ENCODE measurements at places on chromosomes 1 and 21.

GRCh38 chr1:110875216-110875731 is 2.3 kb downstream of the CD53 start:
- no peak for DNase-seq

DNA sequence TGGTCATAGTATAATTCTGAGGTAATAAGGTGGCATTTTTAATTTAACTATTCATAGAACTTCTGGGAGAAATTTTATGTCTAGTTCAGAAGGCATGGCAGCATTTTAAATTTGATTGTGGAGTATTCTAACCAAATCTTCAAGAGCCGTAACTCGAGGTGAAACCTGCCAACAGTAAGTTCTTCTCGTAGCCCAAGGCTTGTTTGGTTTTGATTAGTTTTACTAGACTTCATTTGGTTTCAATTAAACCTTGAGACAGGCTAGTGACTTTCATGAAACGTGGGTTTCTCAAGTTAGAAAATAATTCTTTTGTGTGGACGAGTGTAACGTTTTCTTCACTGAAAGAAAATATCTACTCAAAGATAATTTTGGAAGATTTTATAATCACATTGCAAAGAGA is 395.5 kb downstream of the USP25 start:
- no peak for DNase-seq

DNA sequence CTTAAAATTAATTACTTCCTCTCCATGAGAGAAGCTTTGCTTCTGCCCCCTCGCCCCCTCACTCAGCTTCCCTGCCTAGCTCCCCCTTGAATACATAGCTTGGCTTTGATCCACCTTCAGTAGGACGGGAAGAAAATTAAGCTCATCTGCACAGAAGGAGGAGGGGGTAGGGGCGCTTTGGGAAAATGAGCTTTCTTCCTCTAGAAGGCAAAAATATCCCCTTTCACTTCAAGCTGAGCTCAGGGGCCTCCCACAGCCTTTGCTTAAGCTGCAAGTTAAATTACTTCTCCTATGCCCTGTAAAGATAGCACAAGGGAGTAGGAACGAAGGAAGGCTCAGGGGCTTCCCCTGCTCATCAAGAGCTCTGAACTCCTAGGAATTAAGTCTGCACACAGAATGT is 65.2 kb upstream of the GOLT1A start:
- DNase-seq, result no peak

- DNase-seq, result no peak
Observed at GRCh38 chr1:226956942-226957713, 17.0 kb downstream of the COQ8A start.

- no peak for DNase-seq
Observed at GRCh38 chr1:6802454-6802853, 17.2 kb downstream of the CAMTA1 start.

DNA sequence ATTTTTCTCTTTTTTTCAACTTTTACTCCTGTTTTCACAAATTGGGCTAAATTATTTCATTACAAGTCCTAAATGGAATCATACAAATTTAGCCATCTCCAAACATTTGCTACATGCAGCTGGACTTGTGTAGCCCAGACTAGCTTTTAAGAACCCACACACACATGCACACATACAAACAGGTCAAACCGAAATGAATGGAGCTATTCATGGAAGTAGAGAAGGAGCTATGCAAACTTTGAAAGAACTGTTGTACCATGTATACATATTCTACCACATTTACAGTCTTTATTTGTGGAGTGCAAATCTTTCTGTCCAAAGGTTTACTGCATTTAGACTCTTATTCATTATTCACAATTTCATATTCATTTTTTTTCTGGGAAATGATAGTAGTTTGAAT is 189.1 kb upstream of the RNPC3 start:
- DNase-seq, result no peak

DNA sequence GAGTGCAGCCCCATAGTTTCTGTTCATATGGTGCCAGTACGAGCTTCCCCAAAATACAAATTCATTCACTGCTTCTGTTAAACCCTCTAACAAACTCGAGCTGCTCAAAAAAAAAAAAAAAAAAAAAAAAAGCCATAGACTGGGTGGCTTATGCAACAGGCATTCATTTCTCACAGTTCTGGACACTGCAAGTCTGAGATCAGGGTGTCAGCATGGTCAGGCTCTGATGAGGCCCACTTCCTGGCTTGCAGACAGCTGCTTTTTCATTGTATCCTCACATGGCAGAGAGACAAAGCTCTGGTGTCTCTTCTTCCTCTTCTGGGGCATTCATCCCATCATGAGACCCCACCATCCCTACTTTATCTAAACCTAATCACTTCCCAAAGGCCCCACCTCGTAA is 121.6 kb downstream of the PTBP2 start:
- DNase-seq, result no peak

GRCh38 chr21:41895643-41896493 is 16.7 kb upstream of the PRDM15 start:
- no peak for DNase-seq

DNA sequence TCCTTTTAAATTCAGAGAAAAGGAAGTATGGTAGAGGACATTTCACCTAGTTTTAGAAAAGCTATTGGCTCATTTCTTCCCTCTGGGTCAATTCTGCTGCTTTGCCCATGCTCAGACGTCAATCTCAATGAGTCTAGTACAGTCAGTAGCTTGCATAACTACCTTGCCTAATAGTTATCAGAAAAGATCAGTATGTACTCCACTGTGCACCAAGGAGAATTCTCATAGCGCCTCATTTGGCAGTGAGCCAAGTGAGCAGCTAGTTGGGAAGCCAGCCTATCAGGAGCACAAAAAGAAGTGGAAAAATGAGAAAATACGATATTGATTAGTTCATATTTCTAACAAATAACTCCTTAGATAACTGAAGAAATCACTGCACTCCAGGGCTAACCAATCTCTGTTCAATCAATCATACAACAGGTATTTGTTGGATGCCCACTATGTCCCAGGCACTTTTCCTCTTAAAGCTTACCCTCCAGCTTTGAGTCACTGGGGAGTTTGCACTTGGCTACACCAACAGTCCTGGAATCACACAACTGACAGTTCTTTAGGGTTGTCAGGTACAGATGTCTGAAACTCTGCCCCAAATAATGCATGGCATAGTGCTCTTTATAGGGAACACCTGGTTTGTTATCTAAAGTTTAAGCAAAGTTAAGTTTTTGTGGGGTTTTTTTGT is 50.2 kb downstream of the PRDX6 start:
- DNase-seq, result no peak

- DNase-seq, result no peak
Observed at GRCh38 chr1:35470977-35471613, 86.1 kb downstream of the KIAA0319L start.

DNA sequence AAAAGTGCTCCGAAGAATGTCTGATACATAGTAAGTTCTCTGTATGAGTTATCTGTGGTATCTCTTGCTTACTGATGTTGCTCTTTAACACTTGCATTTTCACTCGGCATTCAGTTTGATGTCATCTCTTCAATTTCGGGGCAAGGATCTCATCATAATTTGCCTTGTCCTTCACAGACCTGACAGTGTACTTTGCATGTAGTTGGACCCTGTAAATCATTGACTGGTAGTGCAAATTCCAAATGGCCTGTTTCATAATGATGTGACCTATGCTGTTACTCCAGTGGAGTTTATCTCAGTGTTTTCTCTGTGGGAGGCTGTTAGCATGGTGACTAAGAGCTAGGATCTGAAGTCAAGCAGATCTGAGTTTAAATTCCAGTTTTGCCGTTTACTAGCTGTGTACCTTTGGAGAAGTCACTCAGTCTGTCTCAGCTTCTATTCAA is 34.2 kb upstream of the ABCD3 start:
- no peak for DNase-seq

GRCh38 chr1:184212649-184213314 is 161.3 kb downstream of the TSEN15 start:
- no peak for DNase-seq

DNA sequence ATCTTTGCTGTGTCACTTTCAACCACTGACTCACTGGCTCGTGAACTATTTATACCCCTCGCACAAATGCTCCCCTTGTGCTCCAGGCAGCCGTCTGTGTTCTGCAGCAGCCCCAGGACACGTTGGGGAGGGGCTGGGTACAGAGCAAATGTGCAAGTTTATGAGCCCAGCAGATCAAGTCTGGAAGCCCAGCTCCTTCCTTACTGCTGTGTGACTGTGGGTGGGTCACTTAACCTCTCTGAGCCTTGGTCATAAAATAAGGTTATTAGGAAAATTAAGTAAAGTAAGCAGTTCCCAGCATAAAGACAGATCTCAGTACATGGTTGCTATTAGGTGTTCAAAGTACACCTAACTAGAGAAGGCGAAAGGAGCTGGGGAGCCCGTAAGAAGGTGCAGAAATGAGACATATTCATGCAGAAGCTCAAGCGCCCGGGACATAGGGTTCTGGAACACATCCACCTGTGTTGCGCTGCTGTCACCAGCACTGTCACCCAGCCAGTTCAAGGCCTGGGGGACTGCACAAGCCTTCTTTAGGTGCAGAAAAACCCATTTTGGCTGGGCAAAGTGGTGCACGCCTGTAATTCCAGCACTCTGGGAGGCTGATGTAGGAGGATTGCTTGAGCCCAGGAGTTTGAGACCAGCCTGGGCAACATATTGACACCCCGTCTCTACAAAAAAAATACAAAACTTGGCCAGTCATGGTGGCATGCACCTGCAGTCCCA is 13.8 kb downstream of the EFHD2 start:
- no peak for DNase-seq

- DNase-seq, result no peak
Observed at GRCh38 chr1:55141295-55141893, 73.8 kb downstream of the USP24 start.

DNA sequence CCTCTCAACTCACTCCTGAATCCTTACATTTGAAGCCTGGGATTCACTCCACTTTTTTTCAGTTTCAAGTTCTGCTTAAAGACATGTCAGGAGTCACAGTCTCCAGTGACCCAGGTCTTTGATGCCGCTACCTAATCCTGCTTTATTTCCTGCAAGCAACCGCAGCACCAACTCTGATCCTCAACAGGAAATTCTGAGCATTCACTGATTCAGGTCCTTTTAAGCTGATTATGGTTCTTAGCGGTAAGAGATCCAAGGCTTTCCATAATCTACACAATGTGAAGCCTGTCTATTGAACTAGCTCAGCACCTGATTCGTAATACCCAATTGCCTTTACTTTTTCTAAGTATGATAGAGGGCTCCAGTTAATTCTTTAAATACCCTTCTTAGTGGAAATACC is 43.7 kb upstream of the PIGC start:
- DNase-seq, result no peak

DNA sequence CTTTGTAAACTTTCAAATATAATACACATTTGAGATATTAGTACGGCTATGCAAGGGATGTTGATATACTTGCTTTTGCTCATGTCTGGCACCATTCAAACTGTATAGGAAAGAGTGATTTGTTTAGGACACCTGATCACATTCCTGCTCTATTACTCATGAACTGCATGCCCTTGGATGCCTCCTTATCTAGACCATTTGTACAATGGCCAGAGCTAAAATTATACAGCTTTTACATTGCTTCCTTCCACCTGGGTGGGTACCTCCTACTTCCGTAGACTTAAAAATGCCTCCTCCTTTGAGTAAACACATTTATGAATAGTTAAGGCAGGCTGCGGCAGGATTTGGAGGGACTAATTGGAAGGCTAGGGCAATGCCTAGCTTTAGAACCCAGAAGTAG is 85.4 kb upstream of the PBX1 start:
- no peak for DNase-seq

DNA sequence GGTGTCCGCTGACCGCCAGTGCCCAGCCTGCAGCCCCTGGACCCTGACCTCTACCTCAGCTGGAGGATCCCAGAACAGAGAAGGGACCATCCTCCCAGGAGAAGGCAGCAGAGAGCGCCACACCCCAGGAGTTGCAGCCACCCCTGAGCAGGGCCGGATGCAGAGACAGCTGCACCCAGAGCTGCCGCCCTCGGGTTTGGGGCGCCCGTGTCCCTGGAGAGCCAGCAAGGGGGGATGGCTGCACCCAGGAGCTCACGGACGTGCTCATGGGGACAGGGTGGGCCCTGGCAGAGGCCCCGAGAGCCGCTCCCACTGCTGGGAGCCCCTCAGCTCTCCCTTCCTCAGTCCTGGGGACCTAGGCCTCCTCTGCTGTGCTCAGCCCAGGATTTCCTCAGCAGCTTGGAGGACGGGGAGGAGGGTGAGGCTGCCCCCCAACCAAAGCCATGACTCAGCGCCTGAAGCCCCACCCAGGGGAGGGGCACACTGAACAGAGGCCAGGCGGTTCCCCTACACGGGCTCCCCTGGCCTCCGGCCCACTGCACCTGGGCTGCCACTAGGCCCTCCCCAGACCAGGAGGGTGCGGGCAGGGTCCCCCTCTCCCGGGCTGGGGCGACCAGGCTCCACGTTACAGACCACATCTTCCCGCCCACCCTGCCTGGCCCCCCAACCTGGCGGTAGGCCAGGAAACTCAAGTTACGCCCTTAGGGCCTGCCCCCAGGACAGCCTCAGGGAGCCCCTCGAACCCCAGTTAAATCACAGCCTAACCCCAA is 2.2 kb downstream of the ACAP3 start:
- peak; percentile 54 for DNase-seq

DNA sequence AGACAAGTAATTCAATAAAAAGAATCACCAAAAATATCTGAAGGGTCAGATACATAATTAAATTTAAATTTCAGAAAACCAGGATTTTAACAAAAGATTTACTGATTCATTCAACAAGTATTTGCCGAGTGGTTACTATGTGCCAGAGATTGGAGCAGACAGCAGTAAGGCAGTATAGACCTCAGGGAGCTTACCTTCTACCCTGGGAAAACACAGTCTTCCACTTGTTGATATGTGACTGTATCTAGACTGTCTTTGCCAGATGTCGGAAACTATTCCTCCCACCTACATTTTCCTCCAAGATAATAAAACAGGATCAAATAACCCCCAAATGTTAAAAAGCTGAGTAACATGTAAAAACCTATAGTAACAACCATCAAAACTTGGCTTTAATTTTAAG is 6.2 kb downstream of the HNRNPR start:
- DNase-seq, result no peak

- DNase-seq, result no peak
Observed at GRCh38 chr1:205077158-205077933, 6.9 kb downstream of the TMEM81 start.

DNA sequence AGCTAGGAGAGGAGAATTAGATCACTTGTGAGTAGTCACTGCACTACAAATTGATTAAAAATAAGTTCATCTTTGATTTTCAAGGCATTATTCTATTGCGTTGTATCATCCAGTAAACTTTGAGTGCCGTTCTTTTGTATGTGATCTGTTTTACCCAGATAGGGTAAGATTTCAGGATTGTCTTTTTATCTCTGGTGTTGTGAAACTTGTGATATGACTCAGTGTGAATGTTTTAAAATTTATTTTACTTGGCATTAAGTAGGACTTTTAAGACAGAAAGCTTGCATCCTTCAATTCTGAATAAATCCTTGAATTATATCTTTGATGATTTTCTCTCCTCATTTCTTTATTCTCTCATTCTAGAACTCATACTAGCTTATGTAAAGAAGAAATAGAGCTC is 93.3 kb upstream of the ADAMTS5 start:
- DNase-seq, result no peak

DNA sequence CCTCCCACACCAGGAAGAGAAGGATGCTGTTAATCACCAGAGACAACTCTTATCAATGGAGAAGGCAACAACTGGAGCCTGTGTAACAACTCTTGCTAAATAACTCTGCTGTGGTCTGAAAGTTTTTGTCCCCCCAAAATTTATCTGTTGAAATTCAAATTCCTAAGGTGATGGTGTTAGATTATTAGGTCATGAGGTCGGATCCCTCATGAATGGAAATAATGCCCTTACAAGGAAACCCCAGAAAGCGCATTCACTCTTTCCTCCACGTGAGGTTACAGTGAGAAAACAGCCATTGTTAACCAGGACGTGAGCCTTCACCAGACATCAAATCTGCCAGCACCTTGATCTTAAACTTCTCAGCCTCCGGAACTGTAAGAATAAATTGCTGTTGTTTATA is 141.9 kb upstream of the CXADR start:
- DNase-seq, result no peak

- DNase-seq, result no peak
Observed at GRCh38 chr1:84698151-84699110, 8.2 kb upstream of the SSX2IP start.
